ENCODE measurements at places on chromosomes 11 and 22.

- DNase-seq = peak; percentile 65
Measured at GRCh38 chr22:50305923-50306566, 1.4 kb downstream of the PLXNB2 start.

- DNase-seq = no peak
Measured at GRCh38 chr22:45413013-45413367, 409 bp downstream of the SMC1B start.

- no peak for DNase-seq
Measured at GRCh38 chr22:50528682-50529415, 963 bp downstream of the TYMP start.

DNA sequence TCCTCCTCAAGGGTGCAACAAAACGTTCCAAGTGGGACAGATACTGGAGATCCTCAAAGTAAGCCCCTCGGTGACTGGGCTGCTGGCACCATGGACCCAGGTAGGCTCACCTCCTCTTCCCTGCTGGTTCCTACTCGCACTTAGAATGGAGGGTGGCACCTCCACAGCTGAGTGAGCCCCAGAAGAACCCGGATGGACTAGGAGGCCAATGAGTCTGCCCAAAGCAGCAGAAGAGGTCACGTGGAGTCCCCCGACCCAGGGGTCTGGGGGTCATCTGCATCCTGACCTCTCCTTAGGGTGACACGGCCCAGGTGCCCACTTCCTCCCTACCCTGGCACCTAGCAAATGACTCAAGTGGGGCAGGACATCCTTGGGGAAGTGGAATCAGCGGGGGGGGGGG, 4.4 kb downstream of the APOL1 start:
- no peak for DNase-seq

DNA sequence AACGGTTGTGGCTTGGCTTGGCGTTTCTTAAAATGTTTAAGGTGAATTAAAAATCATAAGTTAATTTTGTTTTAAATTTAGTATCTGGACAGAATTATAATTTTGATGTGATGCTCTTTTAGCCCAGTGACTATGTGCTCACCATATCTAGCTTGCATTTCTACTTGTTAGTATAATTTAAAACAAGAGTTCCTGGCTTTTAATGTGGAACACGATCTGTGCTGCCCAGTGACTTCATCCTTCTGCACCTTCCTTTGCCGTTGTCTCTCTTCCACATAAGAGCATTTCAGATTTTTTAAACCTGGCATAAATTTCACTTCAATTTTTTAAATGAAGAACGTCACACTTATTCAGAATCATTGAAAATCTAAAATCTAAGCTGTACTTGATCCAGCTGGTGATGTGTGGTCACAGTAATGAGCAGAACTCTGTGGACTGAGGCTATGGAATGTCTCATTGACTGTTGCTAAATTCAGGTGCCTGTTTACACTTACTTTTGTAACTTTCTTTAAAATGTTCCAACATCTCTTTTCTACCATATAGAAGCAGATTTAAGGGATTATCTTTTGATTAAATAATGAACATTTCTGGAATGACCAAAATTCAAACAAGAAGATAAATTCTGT, 75.4 kb upstream of the ADSL start:
- no peak for DNase-seq

GRCh38 chr22:31092161-31092560, 11.0 kb downstream of the SMTN start:
- no peak for DNase-seq

DNA sequence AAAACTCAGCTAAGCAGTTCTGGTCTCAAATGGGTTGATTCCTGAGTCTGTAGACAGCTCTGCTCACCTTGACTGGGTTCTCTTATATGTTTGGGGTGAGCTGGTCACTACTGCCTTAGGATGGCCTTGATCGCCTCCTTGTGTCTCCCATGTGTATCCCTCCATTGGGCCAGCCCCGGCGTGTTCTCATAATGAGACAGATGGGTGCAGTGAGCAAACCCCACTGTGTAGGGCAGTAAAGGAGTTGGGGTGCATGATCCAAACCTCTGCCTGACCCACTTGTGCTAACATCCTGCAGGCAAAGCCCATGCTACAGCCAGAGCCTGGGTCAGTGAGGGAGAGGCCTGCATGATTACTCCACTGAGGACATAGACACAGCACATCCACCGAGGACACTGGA, 657.6 kb downstream of the BRD1 start:
- no peak for DNase-seq

Data from hematopoietic multipotent progenitor cell treated with erythropoietin and hydrocortisone succinate and interleukin-3 and kit ligand, for 6 days (in vitro differentiated cells).